ENCODE measurements at places on chromosomes 13 and 19.

GRCh38 chr13:29791997-29792780 is 58.2 kb downstream of the UBL3 start:
- no peak for DNase-seq

GRCh38 chr13:39410096-39410901 is 192.7 kb downstream of the LHFPL6 start:
- no peak for DNase-seq

GRCh38 chr13:45695198-45695730 is 6.9 kb upstream of the CBY2 start:
- DNase-seq: no peak

DNA sequence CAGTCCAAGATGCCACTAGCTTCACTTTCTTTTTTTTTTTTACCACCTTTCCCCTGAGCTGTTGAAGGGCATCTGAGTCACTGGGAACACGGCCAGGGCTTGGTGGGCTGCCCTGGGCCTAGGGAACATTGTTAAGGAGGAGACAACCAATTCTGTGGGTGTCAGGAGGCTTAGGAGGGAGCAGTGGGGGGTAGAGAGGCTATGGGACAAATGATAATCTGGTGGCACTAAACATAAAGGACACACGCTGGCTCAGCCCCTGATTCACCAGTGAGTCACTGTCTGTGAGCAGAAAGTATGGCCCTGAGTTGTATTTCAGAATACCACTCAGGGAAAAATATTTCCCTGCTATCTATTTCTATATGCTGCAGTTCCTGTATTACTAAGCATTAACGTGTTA is 207.8 kb downstream of the DCLK1 start:
- DNase-seq: no peak

DNA sequence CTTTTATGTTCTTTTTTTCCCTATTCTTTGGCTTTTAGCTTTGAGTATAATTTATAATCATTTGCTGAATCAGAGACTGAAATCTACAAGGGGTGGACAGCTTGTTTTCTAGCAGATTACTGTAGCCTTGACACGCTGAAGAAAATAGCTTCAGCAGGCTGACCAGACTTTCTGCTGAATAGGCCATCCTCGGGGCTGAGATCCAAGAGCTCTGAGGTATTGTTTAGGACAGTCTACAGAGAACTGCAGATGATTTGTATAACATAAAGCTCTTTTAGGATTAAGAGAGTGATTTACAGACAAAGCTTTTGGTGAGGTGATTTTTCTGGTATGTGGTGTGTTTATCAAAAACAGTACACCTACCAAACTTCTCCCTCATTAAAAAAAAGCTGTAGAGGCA is 16.8 kb downstream of the POLR1D start:
- no peak for DNase-seq

DNA sequence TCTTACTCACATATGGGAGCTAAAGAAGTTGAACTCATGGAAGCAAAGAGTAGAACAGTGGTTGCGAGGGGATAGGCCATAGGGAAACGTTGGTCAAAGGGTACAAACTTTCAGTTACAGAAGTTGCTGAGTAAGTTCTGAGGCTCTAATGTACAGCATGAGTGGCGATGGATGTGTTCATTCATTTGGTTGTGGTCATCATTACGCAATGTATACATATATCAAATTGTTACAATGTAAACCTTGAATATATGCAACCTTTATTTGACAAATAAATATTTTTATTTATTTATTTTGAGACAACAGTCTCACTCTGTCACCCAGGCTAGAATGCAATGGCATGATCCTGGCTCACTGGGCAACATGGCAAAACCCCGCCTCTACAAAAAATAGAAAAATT is 38.7 kb downstream of the ZIC5 start:
- no peak for DNase-seq

DNA sequence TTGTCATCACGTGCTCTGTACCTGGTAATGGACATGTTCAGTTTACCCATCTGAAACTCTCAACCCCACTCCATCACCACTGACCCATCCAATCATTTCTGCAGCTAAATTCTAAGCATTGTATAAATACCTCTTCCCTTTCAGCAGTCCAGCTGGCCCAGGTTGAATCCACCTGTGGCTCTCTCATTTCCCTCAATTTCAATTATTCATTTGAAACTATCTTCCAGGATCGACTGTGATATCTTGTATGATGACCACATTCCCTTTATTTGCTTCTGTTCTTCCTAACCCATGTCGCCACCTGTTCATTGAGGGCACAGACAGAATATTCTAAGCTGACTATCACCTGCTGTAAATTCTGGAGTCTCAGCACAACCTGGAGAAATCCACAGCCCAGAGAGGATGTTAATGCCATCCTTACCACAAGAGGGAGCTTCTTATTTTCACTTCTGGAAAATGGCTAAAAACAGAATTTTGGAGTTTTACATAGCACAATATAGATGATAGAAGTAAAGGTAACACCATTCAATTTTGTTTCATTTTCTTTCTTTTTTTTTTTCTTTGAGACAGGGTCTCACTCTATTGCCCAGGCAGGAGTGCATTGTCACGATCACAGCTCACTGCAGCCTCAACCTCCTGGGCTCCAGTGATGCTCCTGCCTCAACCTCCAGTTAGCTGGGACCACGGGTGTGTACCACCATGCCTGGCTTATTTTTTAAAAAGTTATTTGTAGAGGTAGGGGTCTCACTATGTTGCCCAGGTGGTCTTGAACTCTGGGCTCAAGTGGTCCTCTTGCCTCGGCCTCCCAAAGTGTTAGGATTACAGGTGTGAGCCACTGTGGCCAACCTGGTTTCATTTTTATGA is 38.6 kb downstream of the ZNF823 start:
- no peak for DNase-seq

All from stimulated activated CD8-positive, alpha-beta memory T cell treated with anti-CD3 and anti-CD28 coated beads, Interleukin-4, amount 100 ng/mL, for 1 hour (primary cell).